ENCODE measurements at places on chromosomes 11 and 22.

- DNase-seq: no peak
Measured at GRCh38 chr11:124640666-124641065, 18.0 kb downstream of the TBRG1 start.

- no peak for DNase-seq
Measured at GRCh38 chr11:15119352-15119751, 4.6 kb downstream of the INSC start.

GRCh38 chr11:61698173-61698948 lies 18.2 kb downstream of the DAGLA start:
- DNase-seq: no peak

- DNase-seq: no peak
Measured at GRCh38 chr22:33544707-33545106, 375.6 kb downstream of the LARGE1 start.

DNA sequence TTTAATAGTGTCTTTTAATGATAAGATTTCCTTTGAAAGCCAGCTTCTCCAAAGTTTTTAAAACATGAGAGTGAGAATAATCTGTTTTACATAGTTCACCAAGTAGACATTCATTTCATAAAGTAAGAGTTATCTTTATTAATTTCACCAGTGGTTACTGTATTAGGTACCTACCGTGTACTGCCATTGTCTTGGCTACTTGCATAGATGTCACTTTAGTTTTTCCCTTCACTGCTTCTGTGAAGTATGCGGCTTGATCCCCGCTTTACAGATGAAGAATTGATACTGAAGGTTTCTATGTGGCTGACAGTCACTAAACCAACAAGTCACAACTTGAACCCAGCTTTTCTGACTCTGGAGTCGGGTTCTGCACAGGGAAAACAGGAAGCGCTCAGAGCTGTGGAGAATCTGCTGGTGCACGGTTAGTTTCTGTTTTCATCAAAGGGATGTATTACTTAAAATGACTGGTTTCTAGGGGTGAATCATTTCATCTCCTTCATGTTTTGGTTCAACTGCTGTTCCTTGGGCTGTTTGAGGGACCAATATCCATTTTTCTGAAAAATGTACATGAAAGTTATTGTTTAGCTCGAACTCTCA lies 39.3 kb upstream of the MYO18B start:
- DNase-seq: no peak

DNA sequence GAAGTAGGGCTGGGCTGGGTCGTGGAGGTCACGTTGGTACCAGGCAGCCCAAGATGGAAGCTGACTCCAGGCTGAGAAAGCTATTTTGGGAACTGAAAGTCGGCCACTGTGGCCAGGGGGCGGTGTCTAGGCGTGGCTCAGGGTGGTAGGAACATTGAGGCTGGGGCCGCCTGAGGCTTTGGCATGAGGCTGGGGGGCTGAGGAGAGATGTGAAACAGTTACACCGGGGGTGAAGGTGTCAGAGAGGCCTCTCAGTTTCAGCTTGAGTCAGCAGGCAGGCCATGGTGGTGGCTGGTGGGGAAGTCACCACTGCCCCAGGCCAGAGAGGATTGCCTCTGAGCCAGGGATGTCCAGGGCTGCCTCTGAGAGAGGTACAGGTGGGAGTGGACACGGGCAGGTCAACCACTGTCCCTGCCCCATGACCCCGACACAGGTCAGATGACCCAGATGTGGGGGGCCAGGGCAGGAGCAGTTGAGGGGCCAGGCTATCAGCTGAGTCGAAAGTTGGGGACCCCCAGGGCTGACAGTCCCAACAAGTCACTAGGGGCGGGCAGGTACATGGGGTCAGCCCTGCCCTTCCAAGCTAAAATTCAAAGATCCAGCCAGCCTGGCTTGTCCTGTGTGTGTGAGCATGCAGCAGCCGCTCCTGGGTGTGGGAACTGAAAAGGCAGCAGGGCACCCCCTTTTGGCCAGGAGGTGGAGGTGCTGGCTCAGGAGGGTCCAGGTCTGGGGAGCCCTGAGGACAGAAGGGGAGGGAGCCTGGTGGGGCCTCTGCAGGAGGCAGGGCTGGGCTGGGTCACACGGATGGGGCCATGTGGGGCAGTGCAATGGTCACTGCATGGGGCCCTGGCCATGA lies 7.2 kb downstream of the KCNK7 start:
- DNase-seq: peak; percentile 61

GRCh38 chr22:39727541-39727940 lies 157.0 kb downstream of the CACNA1I start:
- DNase-seq: no peak

DNA sequence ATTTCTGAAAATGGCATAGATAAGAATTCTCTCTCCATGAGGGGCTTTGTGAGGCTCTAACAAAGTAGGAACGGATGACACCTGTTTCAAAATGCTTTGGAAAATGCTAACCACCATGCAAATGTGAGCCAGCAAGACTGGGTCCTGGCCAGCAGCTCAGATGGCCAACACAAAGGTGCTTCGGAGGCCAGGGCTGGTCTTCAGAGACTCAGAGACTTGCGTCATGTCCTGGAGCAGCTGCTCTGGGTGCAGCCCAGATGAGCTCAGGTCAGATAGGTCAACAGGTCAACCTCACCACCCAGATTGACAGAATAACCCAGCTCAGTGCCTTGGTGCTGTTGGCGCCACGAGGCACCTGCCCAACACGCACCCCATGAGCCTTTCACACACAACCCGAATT lies 12.0 kb upstream of the TMEM121B start:
- DNase-seq: no peak

- no peak for DNase-seq
Measured at GRCh38 chr11:22703040-22703439, 36.6 kb downstream of the GAS2 start.

Measured in effector memory CD4-positive, alpha-beta T cell (primary cell).